Activated CD4-positive, alpha-beta T cell treated with anti-CD3 and anti-CD28 coated beads, Interleukin-10, Interleukin-2, amounts not matched to agents 100 ng/mL and 50 ng/mL, durations not matched to agents 16 hours and 8 hours (primary cell): ENCODE measurements at places on chromosomes 13 and 19.

GRCh38 chr13:51557438-51557837 lies 26.8 kb upstream of the WDFY2 start:
- DNase-seq = no peak

GRCh38 chr13:47890146-47890814 lies 110.8 kb downstream of the SUCLA2 start:
- no peak for DNase-seq

DNA sequence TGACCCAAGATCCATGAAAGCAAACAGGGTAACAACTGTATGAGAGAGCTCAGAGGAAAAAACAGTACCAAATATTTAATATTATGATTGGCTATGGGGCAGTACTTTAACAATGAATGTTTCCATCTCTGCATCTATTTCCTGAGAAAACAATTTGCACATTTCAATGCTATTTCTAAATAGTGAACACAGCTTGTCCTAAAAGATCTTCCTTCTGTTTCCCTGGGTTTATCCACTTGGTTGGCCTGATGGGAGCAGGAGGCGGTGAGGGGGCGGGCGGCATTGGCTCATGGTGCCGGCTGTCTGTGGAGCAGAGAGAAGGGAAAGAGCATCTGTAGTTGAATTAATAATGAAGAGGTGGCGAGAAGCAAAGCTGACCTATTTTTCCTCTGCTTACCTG lies 291.4 kb downstream of the DCLK1 start:
- no peak for DNase-seq

GRCh38 chr13:21674490-21675009 lies 3.7 kb downstream of the FGF9 start:
- no peak for DNase-seq

DNA sequence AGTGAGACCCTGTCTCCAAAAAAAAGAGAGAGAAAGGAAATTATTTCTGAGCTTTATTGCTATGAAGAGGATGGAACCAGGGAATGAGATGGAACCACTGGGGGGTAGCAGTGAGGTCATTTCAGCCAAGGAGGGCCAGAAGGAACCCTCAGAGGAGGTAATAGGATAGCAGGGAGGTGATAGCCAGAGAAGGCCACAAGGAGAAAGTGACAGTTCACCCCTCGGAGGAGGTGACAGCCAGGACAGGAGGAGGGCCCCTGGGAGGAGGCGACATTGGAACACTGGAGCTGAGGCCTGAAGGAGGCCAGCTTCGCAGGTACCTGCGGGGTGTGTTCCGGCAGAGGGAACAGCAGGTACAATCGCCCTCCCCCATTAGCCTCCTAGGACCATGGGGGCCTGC lies 675 bp upstream of the PGPEP1 start:
- peak; percentile 10 for DNase-seq

GRCh38 chr19:23321953-23322549 lies 71.9 kb upstream of the ZNF724 start:
- DNase-seq = no peak

- DNase-seq = no peak
Measured at GRCh38 chr13:42038661-42039456, 9.6 kb upstream of the DGKH start.

DNA sequence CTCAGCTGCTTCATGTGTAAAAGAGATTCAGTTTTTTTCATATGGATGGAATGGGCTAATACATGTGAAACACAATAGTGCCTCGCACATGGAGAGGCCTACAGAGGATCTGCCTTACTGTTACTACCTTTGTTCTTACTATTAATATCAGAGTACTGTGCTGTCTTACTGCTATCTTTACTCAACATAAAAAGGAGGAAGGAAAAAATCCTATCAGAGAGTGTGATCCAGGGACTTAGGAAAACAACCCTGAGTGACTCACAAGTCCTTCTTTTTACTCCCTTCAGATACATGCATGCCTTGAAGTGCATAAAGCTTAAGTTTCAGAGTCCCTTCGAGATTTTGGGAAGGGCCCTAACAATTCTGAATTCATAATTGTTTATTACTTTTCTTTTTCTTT lies 136.8 kb downstream of the TBC1D4 start:
- DNase-seq = no peak

GRCh38 chr19:13056052-13056660 lies 46.5 kb downstream of the LYL1 start:
- no peak for DNase-seq

DNA sequence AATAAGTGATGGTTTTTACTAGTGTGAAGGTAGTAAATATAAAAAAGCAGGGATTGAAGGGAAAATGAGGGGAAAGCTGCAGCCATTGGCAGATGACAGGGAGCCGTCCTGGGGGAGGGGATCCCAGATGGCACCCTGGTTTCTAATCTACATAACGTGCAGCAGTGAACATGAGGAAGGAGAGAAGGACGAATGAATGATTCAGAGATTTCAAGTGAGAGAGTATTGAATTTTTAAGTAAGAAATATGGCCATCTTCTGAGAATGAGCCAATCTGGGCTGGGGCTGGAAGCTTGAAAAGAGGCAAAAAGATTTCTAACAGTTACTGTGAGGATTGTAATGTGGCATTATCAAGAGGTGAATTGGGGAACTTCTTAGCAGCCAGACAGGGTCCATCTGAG lies 414.2 kb downstream of the MYO16 start:
- no peak for DNase-seq

GRCh38 chr19:20273951-20274570 lies 107.0 kb downstream of the ZNF486 start:
- DNase-seq = no peak

GRCh38 chr19:38402623-38402966 lies 298 bp upstream of the FAM98C start:
- no peak for DNase-seq

- DNase-seq = no peak
Measured at GRCh38 chr13:23146811-23147625, 33.8 kb upstream of the SGCG start.

GRCh38 chr13:106259928-106260327 lies 275.5 kb downstream of the EFNB2 start:
- no peak for DNase-seq

- no peak for DNase-seq
Measured at GRCh38 chr19:39422020-39422419, 9.6 kb downstream of the PLEKHG2 start.

DNA sequence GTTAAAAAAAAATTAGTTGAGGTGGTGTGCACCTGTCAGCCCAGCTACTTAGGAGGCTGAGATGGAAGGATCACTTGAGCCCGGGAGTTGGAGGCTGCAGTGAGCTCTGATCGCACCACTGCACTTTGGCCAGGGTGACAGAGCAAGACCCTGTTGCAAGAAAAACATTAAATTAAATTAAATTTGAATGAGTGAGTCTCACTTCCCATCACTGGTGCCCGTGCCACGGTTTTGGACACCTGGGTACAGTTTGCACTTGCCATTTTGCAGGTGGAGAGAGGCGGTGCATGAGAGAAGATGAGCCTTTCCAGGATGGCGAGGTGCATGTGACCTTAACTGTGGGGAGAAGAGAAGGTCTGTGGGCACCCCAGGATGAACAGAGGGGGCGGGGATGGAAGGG lies 60.3 kb upstream of the ZNF536 start:
- no peak for DNase-seq

DNA sequence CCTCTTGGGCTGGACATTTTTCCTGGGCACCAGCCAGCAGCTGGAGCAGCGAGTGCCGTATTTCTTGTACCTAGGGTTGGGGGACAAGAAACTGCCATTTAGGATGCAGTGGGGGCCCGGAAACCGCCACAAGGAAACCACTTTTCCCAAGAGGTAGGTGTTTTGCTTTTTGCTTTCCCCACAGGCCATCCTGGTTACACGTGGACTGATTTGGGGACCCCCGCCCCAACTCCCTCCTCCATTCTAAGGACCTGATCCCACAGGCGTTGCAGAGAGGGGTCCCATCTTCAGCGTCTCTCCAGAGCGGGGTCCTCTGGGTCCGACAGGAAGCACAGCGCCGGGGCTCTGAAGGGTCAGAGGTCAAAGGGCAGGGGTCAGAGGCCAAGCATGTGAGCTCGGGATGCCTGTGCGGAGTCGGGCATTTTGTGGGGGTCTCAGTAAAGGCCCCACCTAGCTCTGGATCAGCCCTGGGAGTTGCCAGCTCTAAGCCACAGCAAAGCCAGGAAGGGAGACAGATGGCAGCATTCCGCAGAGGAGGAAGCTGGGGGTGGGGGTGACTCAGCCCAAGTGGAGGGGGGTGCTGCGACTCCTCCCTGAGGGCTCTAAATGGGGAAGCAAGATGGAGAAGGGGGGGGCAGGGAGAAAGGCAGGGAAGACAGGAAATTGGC lies 4.3 kb downstream of the ZGLP1 start:
- no peak for DNase-seq

- no peak for DNase-seq
Measured at GRCh38 chr19:39131255-39131755, 5.7 kb downstream of the PAK4 start.

DNA sequence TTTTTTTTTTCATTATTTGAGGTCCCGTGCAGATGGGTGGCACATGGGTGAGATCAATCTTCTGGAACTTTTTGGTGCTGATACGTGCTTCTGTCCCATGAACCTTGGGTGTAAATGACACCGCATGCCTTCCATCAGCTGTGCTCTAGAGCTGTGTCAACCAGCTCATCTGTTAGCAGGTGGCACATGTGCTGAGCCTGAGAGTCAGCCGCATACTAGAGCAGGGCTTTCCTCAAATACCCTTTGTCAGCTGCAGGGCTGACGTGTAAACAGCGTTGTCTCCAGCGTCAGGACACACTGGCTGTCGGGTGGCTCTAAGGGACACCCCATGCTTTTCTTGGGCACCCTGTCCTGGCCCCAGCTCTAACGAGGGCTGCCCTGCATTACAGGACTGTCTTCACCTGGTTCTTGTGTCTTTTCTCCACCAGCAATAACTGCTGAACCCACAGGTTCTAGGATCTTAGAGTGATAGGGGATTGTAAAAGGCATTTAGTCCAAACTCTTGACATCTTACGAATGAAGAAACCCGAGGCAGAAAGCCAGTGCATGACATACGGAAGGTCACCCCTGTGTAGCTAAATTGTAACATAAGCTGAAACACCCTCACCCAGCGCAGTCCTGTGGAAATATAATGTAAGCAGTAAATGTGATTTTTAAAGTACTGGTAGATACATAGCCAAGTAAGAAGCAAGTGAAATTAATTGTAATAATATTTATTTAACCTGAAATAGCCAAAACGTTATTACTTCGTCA lies 119.5 kb downstream of the LRCH1 start:
- no peak for DNase-seq

- DNase-seq = no peak
Measured at GRCh38 chr13:95128045-95128643, 173.1 kb downstream of the ABCC4 start.

DNA sequence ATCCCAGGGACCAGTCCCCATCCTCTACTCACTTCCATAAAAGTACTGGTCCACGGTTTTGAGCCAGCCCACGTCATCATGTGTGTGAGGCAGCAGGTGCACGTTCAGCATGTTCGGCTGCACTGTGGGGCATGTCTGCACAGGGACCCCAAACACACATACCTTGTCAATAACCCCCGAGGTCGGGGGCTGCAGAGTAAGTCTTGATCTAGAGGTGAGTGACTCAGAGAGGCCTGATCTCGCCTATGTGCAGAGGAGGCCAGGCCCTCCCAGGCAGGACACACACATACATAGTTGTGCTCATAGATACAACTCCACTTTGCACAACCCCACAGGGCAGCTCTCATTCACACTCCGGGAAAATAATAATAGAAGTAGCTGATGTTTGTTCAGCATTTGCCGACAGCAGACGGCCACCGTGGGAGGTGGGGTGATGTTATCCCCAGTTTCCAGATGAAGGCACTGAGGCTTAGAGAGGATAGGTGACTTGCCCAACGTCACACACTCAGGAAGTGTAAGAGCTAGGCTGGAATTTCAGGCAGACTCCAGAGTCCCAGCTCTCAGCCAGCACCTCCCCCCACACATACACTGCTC lies 774 bp downstream of the MAN2B1 start:
- peak; percentile 43 for DNase-seq

- peak; percentile 73 for DNase-seq
Measured at GRCh38 chr19:1503089-1503924, 9.5 kb downstream of the ADAMTSL5 start.
